Epithelial cell of alveolus of lung (primary cell): ENCODE measurements at places on chromosomes 3 and 15. TPM values are rescaled to one million over a fixed set of nuclear protein-coding genes. Genes with fewer than 3 reads are reported as not detected.

CPLX3 gene
- total RNA-seq, result 0.48 TPM in 1 of 2 replicates, not detected in the other

KLHL40 gene
- total RNA-seq, result not detected in 2 replicates

PRR23B gene
- not detected in 2 replicates for total RNA-seq

CFAP44 gene
- total RNA-seq, result 0.24 and 0.52 TPM in 2 replicates

ERICH6 gene
- total RNA-seq, result 0.48 TPM in 1 of 2 replicates, not detected in the other

TMCO5A gene
- total RNA-seq, result not detected in 2 replicates

PRKCI gene
- total RNA-seq, result 34.9 and 40.6 TPM in 2 replicates

CCDC54 gene
- total RNA-seq, result not detected in 2 replicates

DUOX1 gene
- total RNA-seq, result not detected in 2 replicates

RBP2 gene
- not detected in 2 replicates for total RNA-seq

ANKRD63 gene
- total RNA-seq, result not detected in 2 replicates

ECE2 gene
- not detected in 2 replicates for total RNA-seq

AAGAB gene
- 30.4 and 33.4 TPM in 2 replicates for total RNA-seq

RPUSD2 gene
- total RNA-seq, result 9.2 and 14.9 TPM in 2 replicates

LRRC31 gene
- not detected in 2 replicates for total RNA-seq

PLSCR5 gene
- not detected in 2 replicates for total RNA-seq

THBS1 gene
- 241 and 420 TPM in 2 replicates for total RNA-seq

THRB gene
- total RNA-seq, result 2.8 and 7.9 TPM in 2 replicates

NOX5 gene
- 0.39 TPM in 1 of 2 replicates, not detected in the other for total RNA-seq

TMC3 gene
- not detected in 2 replicates for total RNA-seq

NAALADL2 gene
- 2.4 and 4.4 TPM in 2 replicates for total RNA-seq

EXD1 gene
- not detected in 2 replicates for total RNA-seq

ZNF385D gene
- 0.40 and 0.78 TPM in 2 replicates for total RNA-seq

SST gene
- total RNA-seq, result not detected in 2 replicates

ZIC4 gene
- not detected in 2 replicates for total RNA-seq

FAM107A gene
- 0.13 and 0.32 TPM in 2 replicates for total RNA-seq

SCN5A gene
- 0.39 and 0.96 TPM in 2 replicates for total RNA-seq

INAFM2 gene
- total RNA-seq, result 10.7 and 12.2 TPM in 2 replicates

LRRIQ4 gene
- not detected in 2 replicates for total RNA-seq
